Choroid plexus epithelial cell (primary cell): ENCODE measurements at places on chromosomes 7 and 10.

DNA sequence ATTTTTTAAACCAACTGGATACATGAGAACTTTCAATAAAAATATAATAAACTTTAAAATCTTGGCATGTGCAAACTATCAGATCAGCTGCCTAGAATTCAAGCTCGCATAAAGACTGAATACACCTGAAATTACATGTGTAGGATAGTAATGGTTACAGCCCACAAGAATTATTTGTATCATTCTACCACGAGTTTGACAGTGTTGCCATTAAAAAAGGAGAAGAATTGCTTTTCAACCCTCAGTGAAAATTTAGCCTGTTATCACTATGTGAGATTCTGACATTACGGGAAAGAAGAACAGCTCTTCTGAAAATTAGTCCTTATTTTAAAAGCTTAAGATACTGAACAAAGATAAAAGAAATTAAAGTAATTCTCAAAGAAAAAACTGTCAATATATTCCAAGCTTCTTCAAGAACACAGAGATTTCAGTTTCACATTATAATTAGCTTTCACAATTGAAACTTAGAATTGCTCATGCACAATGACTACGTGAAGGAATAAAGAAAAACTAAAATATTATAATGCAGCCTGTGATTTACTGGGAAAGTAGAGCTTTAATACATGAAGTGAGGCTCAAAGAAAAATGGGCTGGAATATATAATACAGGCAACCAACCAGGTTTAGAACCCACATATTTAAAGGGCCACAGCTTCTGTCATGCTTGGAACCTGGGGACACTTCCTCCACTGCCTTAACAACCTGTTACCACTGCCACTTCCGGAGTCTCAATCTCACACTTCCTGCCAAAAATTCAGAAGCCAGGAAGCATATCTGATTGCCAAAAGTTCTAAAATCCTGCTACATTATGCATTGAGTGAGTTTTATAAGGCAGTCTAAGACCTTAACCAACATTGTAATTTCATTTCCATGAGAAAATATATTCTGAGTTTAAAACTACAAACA, 23.2 kb downstream of the TPK1 start:
- no peak for DNase-seq

- DNase-seq = peak; percentile 7
Measured at GRCh38 chr7:4416396-4417056, 265.6 kb upstream of the FOXK1 start.

DNA sequence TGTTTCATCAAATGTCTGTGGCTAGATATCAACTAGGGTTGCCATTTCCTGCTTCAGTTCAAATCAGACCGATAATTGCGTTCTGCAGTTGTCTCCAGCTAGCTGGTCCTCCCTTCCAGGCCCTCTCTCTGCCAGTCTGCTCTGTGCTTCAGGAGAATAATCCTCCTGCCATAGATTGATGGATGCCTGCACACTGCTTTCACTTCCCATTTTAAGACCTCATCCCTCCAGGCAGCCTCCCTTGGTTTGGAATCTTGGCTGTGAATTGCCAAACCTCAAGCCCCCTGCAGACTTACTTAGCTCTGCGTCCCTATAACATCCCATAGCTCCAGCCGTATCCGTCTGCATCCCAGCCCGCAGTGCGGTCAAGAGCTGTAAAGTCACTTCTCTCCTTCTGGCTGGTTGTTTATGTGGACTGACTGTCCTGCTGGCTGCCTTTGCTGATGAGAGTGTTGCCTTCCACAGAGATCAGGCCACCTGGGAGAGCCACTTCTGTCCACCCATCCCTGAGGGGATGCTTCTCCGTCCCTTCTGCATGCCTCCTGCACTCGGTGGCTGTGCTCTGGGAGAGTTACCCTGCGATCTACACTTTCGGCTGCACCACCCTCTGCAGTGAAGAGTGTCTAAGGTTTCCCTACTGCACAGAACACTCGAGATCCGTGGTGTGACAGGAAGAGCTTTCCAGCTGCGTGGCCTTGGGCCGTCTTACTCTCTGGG, 22.4 kb upstream of the KLF6 start:
- no peak for DNase-seq

DNA sequence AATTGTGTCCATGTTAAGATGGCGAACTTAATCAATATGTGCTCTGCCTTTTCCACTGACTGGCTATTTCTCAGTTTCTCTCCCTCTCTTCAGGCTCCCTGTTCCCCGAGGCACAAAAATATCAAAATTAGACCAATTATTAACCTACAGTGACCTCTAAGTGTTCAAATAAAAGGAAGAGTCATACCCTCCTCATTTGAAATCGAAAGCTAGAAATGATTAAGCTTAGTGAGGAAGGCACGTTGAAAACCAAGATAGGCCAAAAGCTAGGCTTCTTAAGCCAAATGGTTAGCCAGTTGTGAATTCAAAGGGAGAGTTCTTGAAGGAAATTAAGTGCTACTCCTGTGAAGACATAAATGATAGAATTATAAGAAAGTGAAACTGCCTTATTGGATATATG, 81.1 kb upstream of the MBL2 start:
- DNase-seq = no peak

- no peak for DNase-seq
Measured at GRCh38 chr10:128470321-128470965, 344.2 kb upstream of the MKI67 start.
